Right lung (tissue), 10 donors: ENCODE measurements at places on chromosomes 1 and 21. TPM values are rescaled to one million over a fixed set of nuclear protein-coding genes. Genes with fewer than 3 reads are reported as not detected.

The FMO5 gene
- polyA plus RNA-seq, result 11.1 TPM

The FAM72C gene
- polyA plus RNA-seq, result 3.4 TPM

The HSD3B2 gene
- 0.23 TPM for polyA plus RNA-seq

The S100A14 gene
- polyA plus RNA-seq, result 174 TPM

The NBPF26 gene
- polyA plus RNA-seq, result 14.7 TPM

The TATDN3 gene
- polyA plus RNA-seq, result 15.0 TPM

The GFI1 gene
- 0.67 TPM for polyA plus RNA-seq

The LIN9 gene
- 17.9 TPM for polyA plus RNA-seq

The ATPAF1 gene
- polyA plus RNA-seq, result 77.6 TPM

The GUCA2A gene
- polyA plus RNA-seq, result 1.5 TPM

The NKAIN1 gene
- 2.4 TPM for polyA plus RNA-seq

The RGS8 gene
- polyA plus RNA-seq, result not detected

GRCh38 chr1:15388201-15388880, 21.3 kb upstream of the EFHD2 start:
- no peak for DNase-seq

GRCh38 chr1:170671629-170671963, 7.7 kb downstream of the PRRX1 start:
- DNase-seq, result no peak

DNA sequence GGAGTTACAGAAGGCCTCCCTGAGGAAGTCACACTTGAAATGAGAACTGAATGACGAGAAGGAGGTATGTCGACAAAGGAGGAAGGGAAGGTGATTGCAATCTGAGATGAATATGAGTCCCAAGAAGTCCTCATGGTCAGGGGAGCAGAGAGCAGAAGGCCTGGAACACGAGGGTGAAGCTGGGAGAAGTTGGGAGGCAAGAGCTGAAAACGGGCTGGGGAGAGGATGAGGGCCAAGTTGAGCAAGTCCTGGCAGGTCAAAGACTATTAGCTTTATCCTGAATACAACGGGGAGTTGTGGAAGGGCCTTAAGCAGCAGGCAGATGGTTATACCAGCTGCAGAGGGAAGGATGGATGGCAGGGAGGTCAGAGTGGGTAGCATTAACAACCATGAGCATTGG, 89.5 kb downstream of the KCNJ15 start:
- no peak for DNase-seq

DNA sequence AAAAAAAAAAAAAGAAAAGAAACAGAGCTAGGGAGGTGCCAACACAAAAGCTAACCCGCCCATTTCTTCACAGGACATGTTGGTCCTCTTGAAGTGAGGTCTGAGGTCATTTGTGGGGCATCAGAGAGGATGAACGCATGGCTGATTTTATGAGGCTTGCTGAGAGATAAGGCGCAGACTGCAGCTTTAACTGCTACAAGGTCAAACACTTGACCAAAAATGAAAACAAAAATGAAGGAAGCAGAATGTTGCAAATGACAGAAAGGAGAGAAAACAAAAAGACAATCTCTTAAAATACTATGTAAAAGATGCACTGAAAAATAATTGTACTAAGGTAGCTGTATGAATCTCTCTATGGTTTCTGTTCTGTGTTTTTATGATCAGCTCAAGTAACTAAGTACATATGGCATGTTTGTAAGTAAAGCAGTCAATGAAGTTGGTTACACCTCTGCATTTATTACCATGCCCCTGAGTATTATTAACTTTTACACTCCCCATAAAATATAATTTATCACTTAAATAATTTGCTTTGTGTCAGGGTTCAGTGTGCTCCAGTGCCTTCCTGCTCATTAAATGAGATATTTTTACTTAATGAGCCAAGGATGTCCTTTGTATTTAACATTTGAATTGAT, 249.1 kb upstream of the NR5A2 start:
- DNase-seq, result no peak

DNA sequence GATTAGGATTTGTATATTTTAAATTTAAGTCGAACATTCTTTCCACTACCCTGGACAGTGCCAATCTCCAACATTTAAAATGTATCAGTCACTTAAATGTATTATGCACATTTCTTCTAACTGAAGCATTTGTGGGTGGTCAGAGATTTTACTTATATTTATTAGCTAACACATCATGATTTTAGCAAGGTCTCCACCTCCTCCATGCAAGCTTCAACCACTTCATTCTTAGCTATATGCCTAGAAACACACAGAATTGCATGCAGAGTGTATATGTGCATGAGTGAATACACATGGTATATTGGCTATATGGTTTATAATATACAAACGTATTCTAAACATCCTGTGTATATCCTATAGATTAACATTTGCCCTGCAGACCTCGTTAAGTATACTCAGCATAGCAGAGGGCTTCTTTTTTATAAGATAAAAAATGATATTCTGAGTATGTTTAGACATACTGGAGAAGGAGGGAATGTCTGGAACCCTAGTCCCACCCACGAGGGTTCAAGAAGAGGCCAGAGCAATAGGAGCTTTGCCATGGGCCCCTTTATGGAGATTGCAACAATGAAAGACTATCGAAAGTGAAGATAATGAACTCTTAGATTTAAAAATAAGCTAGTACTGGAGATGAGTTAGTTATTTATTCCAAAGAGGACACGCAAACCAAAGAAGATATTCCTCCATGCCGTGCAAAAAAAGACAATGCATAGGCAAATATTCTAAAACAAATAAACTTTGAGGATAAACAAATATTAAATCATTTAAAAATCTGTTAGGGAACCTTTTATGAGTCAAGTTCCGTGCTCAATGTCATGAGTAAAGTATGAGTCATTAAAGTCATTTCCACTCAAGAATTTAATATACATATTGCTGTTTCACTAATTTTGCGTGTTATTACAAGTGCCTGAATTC, 480.4 kb downstream of the SIPA1L2 start:
- no peak for DNase-seq

- DNase-seq, result no peak
These were observed 171.9 kb upstream of the NR5A2 start for GRCh38 chr1:199855580-199855979.

DNA sequence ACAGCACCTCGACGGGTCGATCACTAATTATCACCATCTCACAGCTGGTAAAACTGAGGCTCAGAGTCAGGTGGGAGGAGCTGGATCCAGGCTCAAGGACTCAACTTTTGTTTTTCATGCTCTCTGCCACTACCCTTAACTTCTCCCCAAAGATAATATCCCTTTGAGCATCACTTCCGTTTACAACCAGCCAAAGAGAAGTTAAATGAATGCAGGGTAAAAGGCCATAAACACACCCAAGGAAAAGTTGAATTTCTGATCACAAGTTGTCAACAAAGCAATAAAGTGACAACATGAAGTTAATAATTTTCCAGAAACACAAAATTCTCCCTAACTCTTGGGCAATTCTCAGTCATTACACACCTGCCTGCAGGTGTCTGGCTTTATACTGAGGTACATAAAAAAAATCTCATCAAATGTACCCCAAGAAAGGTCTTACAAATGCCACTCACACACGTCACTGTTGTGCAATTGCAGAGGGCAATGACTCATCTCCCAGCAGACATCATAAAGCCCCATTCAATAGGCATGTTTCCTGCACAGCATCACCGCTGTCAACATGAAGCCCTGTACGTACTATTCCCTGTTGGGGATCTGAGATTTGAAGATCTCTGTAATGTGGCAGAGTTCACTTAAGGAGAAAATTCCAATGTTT, 3.4 kb downstream of the OR2T11 start:
- no peak for DNase-seq

GRCh38 chr1:225539575-225539974, 111.7 kb upstream of the LBR start:
- DNase-seq, result no peak

DNA sequence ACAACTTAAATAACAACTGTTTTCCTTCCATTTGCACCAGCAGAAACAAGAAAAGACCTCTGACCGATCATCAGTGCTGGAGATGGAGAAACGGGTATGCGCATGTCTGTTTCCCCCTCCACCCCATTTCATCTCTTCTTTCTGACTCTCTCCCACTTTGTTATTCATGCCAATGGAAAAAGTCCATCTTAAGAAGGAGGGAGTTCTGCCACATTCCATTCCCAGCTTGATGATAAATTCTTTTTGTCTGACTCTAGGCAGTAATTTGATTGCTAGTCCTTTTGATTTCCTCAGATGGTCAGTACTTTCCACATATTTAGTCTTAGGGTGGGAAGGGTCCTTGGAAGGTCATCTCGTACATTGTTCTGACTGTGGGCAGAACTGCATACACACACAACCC, 142.5 kb downstream of the SYT2 start:
- DNase-seq, result peak; percentile 61

DNA sequence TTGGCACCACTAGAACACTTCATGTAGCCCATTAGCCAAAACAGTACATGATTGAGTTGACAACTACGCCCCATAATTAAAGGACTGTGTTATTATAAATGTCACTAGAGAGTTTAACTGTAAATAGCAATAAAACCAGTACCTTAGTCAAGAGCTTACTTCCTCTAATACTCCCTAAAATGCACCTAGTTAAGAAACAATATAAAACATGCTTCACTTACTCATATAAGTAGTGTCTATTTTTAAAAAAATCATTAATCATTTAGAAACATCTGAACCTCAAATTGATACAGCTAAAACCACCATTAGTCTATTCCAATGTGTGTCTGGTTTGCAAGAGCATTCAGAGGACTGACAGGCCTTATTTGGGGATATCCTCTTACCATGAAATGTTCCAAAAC, 25.3 kb downstream of the PTP4A2 start:
- DNase-seq, result no peak

GRCh38 chr1:107323784-107324183, 182.9 kb downstream of the NTNG1 start:
- no peak for DNase-seq

DNA sequence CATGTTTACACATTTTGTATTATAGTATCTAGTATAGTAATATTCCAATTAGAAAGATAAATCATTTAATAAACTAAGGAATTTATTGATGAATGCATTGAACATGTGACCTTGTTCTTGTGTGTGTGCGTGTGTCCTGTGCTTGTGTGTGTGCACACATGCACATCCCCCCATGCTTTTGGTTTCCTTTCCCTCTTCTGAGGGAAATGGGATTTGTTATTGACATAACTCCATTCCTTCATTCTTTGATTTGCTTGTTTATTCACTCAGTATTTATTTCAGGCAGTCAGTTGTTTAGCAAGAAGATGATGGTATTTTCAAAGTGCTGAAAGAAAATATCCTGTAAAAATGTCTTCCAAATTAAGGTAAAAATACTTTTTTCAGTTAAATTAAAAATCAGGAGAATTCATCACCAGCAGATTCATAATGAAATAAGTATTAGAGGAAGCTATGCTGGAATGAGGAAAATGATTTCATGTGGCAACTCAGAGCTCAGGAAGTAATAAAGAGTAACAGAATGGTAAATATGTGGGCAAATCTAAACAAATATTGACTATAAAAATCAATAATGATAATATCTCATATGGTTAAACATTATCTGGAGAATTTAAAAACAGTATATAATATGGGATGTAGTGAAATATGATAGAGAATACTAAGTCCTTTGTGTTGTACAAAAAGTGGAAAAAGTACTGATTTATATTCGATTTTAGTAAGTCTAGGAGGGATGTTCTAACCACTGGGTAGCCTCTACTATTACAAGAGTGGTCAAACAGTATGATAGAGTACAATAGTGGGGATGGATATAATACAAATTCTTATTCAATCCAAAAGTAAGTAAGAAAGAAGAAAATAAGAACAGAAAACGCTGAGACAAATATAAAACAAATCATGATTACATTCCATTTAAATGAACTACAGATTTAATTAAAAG, 35.2 kb upstream of the SIPA1L2 start:
- DNase-seq, result no peak

DNA sequence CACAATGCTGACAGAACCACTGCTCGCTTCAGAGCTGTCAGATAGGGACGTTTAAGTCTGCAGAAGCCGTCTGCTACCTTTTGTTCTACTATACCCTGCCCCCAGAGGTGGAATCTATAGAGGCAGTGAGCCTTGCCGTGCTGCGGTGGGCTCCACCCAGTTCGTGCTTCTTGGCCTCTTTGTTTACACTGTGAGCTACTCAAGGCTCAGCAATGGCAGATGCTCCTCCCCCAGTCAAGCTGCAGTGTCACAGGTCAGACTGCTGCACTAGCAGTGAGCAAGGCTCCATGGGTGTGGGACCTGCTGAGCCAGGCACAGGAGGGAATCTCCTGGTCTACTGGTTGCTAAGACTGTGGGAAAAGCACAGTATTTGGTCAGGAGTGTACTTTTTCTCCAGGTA, 47.1 kb downstream of the LEPR start:
- no peak for DNase-seq

- no peak for DNase-seq
These were observed 142.8 kb downstream of the ZZZ3 start for GRCh38 chr1:77539519-77540142.

DNA sequence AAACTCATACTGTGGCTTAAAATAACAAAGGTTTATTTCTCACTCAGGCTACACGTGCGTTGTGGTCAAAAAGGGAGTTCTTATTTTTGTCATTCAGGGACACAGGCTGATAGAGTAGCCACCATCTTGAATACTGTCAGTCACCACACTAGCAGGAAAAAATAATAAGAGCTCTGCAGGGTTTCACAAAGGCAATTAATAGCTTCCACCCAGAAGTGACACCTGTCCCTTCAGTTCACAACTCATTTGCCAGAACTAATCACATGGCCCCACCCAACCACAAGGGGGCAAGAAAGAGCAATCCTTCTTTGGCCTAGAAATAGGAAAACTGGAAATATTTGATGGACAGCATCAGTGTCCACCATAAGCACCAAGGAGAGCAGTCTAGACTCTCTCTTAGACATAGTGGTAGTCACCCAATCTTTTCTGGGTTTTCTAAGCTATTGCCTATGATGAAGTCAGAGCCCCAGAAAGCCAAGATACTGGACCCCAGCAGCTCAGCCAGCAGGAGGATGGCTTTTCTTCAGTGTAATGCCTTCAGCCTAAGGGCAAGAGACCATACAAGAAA, 8.2 kb downstream of the HAPLN2 start:
- DNase-seq, result no peak

GRCh38 chr1:153384958-153385580, 5.8 kb downstream of the S100A8 start:
- DNase-seq, result no peak
